Stimulated activated CD4-positive, alpha-beta T cell treated with anti-CD3 and anti-CD28 coated beads, Interleukin-4, amount 100 ng/mL, for 24 hours (primary cell): ENCODE measurements at places on chromosomes 7 and 10.

DNA sequence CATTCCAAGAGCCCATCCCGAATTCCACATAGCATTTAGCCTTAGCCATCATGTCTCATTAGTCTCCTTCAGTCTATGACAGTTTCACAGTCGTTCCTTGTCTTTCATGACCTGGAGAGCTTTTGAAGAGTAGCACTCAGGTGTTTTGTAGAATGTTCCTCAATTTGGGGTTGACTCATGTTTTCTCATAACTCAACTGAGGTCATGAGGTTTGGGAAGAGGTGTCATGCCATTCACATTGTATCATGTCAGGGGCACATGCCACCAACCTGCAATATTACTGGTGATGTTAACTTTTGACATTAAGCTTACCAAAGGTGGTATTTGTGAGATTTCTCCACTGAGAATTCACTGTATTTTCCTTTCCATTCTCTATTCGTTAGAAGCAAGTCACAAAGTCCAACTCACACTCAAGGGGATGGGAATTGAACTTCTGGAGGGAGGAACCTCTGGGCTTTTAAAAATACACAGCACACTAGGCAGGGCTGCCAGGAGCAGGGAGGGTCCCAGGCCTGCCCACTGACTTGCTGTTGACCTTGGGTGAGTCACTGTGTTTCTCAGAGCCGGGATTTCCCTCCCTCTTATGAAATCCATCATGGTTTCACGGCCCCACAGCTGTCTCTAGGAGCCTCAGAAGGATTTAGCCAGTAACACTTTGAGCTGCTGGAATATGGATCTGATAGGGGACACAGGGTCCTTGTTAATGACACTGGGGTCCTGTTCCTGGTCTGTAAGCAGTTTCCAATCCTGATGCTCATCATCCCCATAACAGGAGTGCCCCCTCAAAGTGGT lies 74.4 kb upstream of the TCF7L2 start:
- DNase-seq: no peak

GRCh38 chr10:74926791-74927585 lies 100.6 kb downstream of the KAT6B start:
- DNase-seq: no peak

DNA sequence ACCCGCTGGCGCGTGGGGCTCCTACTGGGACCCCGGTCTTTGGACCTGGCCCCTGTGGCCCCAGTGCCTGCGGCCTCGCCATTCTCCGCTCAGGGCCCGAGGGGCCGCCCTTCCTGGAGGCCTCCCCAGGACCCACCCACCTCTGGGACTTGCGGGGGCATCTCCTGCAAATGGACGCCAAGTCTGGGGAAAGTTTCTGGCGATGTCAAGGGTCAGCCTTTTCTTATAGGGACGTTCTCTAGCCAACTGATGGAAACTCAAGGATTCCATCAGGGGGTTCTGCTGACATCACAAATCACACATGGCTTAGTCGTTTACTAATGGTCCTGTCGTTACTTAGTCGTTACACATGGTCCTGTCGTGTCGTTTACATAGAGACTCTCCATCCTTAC lies 57.7 kb upstream of the RHOBTB1 start:
- no peak for DNase-seq

GRCh38 chr7:25482631-25483030 lies 254.3 kb upstream of the NPVF start:
- DNase-seq: no peak

- no peak for DNase-seq
These were observed 40.4 kb downstream of the CLEC2L start for GRCh38 chr7:139563856-139564255.

DNA sequence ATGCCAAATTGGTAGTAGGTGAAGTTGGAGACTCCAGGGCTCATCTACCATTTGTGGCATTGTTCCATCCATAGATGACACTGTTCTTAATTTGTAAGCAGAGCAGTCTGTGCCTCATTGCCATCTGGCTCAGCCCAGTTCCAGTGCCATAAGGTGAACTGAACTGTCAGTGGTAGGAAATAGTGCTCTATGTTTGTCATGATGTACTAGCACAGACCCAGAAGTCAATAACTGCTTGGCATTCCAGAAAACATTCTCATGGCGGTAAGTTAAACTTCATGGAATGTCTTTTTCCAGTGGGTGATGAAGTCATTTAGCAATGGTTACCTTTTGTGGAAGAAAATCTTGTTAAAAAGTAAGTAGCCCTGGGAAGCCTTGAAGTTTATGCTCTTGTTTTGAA lies 302.7 kb downstream of the SUGCT start:
- no peak for DNase-seq

GRCh38 chr10:43090188-43090587 lies 13.3 kb downstream of the RET start:
- no peak for DNase-seq

GRCh38 chr7:105581066-105581811 lies at the start of gene EFCAB10:
EFCAB10 (minus strand) TSS chr7:105581493; CDS start chr7:105581463, 30 bp downstream.
- DNase-seq: peak; percentile 53

GRCh38 chr7:40009301-40009700 lies 59.2 kb downstream of the CDK13 start:
- no peak for DNase-seq

GRCh38 chr10:13661256-13661655 lies 74.5 kb downstream of the PRPF18 start:
- no peak for DNase-seq

DNA sequence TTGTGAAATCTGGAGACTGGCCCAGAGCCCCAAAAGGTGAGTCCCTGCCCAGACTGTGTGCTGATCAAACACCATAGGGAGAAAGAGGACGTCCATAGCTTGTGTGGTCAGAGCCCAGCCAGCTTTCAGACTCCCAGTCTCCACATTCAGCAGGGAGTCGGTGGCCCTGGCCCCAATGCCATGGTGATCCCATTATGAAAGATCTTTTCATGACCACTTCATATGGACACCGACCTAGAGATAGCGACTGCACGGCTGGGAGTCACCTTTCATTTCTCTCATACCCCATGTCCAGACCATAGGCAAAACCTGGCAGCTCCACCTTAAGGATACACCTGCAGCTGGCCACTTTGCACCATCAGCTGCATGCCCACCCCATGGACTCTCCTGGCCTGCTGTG lies 126.4 kb downstream of the ARHGAP22 start:
- DNase-seq: no peak

GRCh38 chr7:55247428-55247827 lies 117.7 kb upstream of the LANCL2 start:
- no peak for DNase-seq

- peak; percentile 67 for DNase-seq
These were observed 37.0 kb upstream of the IL15RA start for GRCh38 chr10:6014241-6014761.

DNA sequence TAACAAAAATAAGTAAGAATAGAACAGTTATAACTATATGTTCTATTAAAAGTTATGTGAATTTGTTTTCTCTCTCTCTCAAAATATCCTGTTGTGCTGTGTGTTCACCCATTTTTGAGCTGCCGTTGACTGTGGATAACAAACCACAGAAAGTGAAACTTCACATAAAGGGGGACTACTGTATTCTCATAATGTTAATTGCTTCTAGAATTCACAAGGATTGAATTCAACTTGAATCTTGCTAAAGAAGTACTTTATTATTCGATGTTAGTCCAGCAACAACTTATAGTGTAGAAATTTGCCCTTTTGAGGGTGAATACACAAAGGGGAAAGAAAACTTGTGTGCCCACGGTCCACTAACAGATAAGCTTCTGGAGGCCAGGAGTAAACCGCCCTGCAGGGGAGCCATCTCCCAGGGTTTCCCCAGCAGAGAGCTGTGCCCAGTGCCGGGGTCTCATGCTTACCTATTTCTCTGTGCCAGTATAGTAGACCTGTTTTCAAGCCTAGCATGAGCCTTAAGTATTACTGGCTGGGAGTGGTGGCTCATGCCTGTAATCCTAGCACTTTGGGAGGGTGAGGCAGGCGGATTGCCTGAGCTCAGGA lies 87.1 kb downstream of the KAT6B start:
- DNase-seq: no peak

DNA sequence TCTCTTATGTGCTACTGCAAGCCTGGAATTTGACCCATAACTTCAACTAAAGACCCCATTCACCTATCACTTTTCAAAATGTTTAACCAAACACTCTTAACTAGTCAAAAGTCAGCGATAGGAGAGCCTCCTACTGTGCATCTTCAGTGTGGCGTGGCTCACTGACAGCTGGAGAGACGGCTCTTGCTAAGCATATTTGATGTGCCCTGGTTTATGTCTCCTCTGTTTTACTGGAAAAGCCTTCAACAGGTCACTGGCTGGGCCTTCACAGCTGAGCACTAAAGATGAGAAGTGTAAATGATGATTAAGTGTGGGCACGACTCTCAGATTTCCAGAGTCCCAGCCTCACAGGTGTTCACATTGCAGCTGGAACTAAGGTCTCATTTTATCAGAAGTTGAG lies 472.1 kb downstream of the SEMA3D start:
- no peak for DNase-seq

DNA sequence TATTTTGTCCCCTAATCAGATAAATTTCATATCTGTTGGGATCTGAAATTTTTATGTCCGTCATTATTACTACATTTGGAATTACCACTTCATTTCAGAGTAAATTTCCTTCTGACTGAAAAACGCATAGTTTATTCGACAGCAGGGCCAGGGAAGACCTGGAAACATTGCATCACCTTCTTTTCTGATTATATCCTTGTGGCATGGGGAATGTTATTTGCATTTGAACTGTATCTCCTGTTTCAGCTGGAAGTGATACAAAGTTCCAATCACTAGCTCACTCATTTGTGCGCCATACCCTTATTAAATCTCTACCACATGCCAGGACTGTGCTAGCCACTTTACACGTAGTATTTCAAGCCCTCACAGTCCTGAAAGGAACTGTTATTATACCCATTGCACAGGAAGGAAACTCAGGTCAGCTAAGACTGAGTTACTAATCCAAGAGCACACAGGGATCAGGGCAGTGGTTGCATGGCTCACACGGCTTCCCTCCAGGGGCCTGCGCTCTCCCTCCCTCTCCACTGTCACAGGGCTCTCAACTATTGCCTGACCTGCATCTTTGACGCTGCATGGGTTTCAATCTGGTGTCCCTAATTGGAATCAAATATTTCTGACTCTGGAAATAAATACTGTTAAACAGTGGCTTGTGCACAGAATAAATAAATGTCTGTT lies 84.4 kb upstream of the NANOS1 start:
- no peak for DNase-seq
